Subcutaneous adipose tissue (tissue), 4 donors: ENCODE measurements at places on chromosomes 1 and 21. TPM values are rescaled to one million over a fixed set of nuclear protein-coding genes. Genes with fewer than 3 reads are reported as not detected.

IL19 gene
- total RNA-seq: not detected

SLC6A17 gene
- not detected for total RNA-seq

GPR37L1 gene
- total RNA-seq: 0.16 TPM

PIP5K1A gene
- 70.9 TPM for total RNA-seq

SON gene
- total RNA-seq: 223 TPM

CA14 gene
- not detected for total RNA-seq

HIPK1 gene
- total RNA-seq: 74.5 TPM

CNN3 gene
- 172 TPM for total RNA-seq

FCER1A gene
- total RNA-seq: 1.5 TPM

GCSAML gene
- 1.1 TPM for total RNA-seq

PODN gene
- total RNA-seq: 88.4 TPM

MAP7D1 gene
- total RNA-seq: 227 TPM

AMY1C gene
- not detected for total RNA-seq

PDE4B gene
- total RNA-seq: 15.3 TPM

CYP4Z1 gene
- total RNA-seq: 3.6 TPM

MYOG gene
- not detected for total RNA-seq

RPTN gene
- 0.16 TPM for total RNA-seq

AQP10 gene
- total RNA-seq: not detected

RHEX gene
- total RNA-seq: 5.1 TPM

AGBL4 gene
- 0.51 TPM for total RNA-seq

CFHR1 gene
- total RNA-seq: 1.3 TPM

CR1L gene
- not detected for total RNA-seq

FAM43B gene
- 0.38 TPM for total RNA-seq

SLC44A3 gene
- 1.5 TPM for total RNA-seq

COA6 gene
- total RNA-seq: 24.8 TPM

SDE2 gene
- 16.1 TPM for total RNA-seq

USP25 gene
- total RNA-seq: 73.3 TPM

SLC5A3 gene
- total RNA-seq: 32.8 TPM

ELAPOR1 gene
- 0.22 TPM for total RNA-seq

RFX5 gene
- 25.2 TPM for total RNA-seq
